ENCODE measurements at places on chromosomes 13 and 19.

GRCh38 chr13:46134961-46135522, 30.2 kb upstream of the CPB2 start:
- no peak for DNase-seq

DNA sequence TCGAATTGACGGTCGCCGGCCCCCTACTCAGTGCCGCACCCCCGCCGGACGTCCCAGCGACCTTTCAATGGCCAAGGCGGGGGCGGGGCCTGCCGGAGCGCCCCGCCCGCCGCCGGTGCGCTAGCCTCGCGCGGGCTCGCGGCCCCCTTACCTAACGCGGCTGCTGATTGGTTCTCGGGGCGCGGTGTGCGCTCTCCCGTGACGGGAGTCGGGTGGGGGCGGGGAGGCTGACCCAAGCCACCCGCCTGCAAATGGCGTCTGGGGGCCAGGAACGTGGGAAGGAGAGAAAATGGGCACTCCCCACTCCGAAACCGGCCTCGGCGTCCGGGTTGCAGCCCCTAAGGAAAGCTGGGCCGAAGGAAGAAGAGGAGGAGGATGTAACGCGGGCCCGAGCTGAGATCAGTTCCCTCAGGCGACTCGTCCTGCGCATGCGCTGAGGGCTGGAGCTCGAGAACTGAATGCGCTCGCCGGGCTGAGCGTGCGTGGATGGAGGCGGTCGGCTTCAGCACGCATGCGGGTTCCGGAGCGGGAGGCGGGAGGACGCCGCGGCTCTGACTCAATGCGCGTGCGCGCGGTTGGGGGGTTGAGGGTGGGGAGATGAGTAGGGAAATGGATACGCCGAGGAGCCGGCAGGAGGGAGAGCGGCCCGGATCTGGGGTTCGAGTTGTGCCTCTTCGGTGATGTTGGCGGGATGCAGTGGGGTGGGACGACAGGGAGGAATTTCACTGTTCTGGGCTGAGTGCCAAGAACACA, at the start of gene SMG9:
TSS of gene SMG9 (minus strand) at position 460 of the 753 bp plus-strand sequence. CDS start 4,221 bp downstream, outside the sequence.
- peak; percentile 98 for DNase-seq

- no peak for DNase-seq
These were observed 142.5 kb upstream of the ZNF536 start for GRCh38 chr19:30229525-30230174.

GRCh38 chr19:38351865-38352395, 16.3 kb downstream of the CATSPERG start:
- no peak for DNase-seq

GRCh38 chr19:40147693-40148347, 43.4 kb upstream of the MAP3K10 start:
- no peak for DNase-seq

DNA sequence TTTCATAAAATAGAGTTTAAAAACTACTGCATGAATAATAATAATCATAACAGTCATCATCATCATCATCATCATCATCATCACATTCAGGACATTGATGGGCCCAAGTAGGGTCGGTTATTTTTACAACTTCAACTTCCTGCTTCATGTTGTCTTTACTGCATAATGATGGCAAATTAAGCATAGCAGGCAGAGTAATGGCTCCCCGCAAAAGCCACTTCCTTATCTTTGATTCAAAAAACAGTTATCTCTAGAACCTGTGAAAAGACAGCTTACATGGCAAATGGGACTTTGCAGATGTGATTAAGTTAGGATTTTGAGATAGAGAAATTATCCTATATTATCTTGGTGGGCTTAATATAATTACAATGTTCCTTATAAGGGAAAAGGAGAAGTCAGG, 792.9 kb downstream of the LIG4 start:
- no peak for DNase-seq

- DNase-seq: peak; percentile 83
These were observed 26.4 kb upstream of the TPT1 start for GRCh38 chr13:45367358-45367757.

- DNase-seq: no peak
These were observed 50.7 kb downstream of the ZNF723 start for GRCh38 chr19:22882797-22883196.

DNA sequence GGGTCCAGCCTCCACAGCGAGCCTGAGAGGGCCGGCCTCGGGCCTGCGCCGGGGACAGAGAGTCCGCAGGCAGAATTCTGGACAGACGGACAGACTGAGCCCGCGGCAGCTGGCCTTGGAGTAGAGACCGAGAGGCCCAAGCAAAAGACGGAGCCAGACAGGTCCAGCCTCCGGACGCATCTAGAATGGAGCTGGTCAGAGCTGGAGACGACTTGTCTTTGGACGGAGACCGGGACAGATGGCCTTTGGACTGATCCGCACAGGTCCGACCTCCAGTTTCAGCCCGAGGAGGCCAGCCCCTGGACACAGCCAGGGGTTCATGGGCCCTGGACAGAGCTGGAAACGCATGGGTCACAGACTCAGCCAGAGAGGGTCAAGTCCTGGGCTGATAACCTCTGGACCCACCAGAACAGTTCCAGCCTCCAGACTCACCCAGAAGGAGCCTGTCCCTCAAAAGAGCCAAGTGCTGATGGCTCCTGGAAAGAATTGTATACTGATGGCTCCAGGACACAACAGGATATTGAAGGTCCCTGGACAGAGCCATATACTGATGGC, 490 bp downstream of the ITPKC start:
- DNase-seq: no peak

DNA sequence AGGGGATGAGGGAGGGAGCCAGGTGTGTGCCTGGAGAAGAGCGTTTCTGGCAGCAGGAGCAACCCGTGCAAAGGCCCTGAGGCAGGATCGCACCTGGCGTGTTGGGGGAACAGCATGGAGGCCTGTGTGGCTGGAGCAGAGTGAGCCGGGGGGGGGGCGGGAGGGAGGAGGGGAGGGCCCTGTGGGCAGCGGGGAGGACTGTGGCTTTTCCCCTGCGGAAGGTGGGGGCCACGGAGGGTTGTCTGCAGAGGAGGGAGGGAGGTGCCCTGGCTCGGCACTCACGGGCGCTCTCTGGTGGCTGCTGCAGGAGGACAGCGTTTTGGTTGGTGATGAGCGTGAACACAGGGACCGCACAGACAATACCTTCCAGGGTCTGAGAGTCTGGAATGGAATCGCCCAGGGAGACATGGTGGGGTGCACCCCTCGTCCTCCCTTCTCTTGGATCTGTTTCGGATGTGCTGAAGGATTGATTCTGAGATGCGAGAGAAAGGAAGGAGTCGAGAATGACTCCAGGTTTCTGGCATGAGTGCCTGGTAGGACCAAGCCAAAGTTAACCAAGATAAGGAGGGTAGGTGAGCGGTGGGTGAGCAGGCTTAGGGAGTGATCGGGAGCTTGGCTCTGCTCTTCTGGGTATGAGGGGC, 6.5 kb downstream of the RAB11B start:
- peak; percentile 50 for DNase-seq

Data from T-helper 2 cell (primary cell).